Regular cardiac myocyte (primary cell): ENCODE measurements at places on chromosomes 1 and 21. TPM values are rescaled to one million over a fixed set of nuclear protein-coding genes. Genes with fewer than 3 reads are reported as not detected.

The PTPRC gene
- total RNA-seq, result 0.28 and 0.58 TPM in 2 replicates

The HORMAD1 gene
- total RNA-seq, result 0.19 and 0.28 TPM in 2 replicates

The SYCP1 gene
- total RNA-seq, result not detected in 2 replicates

The PBXIP1 gene
- total RNA-seq, result 27.6 and 109 TPM in 2 replicates

The LRRC41 gene
- 89.5 and 103 TPM in 2 replicates for total RNA-seq

The FMOD gene
- 1.2 and 6.5 TPM in 2 replicates for total RNA-seq

The NOS1AP gene
- under 0.01 and 0.38 TPM in 2 replicates for total RNA-seq

The LCE6A gene
- not detected in 2 replicates for total RNA-seq

The CCDC28B gene
- total RNA-seq, result 7.9 and 17.3 TPM in 2 replicates

The SPRR4 gene
- not detected in 2 replicates for total RNA-seq

The SAMD11 gene
- total RNA-seq, result 4.5 and 5.8 TPM in 2 replicates

The CELF3 gene
- total RNA-seq, result not detected in 2 replicates

The RHD gene
- total RNA-seq, result under 0.01 TPM in 1 of 2 replicates, not detected in the other

The SYTL1 gene
- under 0.01 TPM in 1 of 2 replicates, not detected in the other for total RNA-seq

The SPATA1 gene
- under 0.01 and 0.96 TPM in 2 replicates for total RNA-seq

The TMIGD3 gene
- not detected in 2 replicates for total RNA-seq

The TRAPPC10 gene
- total RNA-seq, result 18.0 and 21.9 TPM in 2 replicates

The PADI4 gene
- total RNA-seq, result not detected in 2 replicates

The LINGO4 gene
- total RNA-seq, result not detected in 2 replicates

The RGS16 gene
- 0.58 and 2.3 TPM in 2 replicates for total RNA-seq

The SPATA46 gene
- not detected in 2 replicates for total RNA-seq

The IL19 gene
- total RNA-seq, result 0.28 TPM in 1 of 2 replicates, not detected in the other

The TMPRSS15 gene
- total RNA-seq, result not detected in 2 replicates

The BLACAT1 gene
- total RNA-seq, result not detected in 2 replicates

The ATP6V1G3 gene
- not detected in 2 replicates for total RNA-seq

The CYP4Z1 gene
- not detected in 2 replicates for total RNA-seq

The TTLL7 gene
- 15.0 and 19.4 TPM in 2 replicates for total RNA-seq

The TPTE gene
- not detected in 2 replicates for total RNA-seq

The ANGPTL3 gene
- total RNA-seq, result not detected in 2 replicates
